Spleen (tissue), 13 donors: ENCODE measurements at places on chromosomes 7 and 10. TPM values are rescaled to one million over a fixed set of nuclear protein-coding genes. Genes with fewer than 3 reads are reported as not detected.

The ALOX5 gene
- total RNA-seq, result 87.2 TPM

The PARG gene
- total RNA-seq, result 35.2 TPM

The ODAD2 gene
- 0.32 TPM for total RNA-seq

The MPP7 gene
- total RNA-seq, result 5.1 TPM

The AEBP1 gene
- total RNA-seq, result 73.2 TPM

The AMPH gene
- 1.0 TPM for total RNA-seq

The UBN2 gene
- total RNA-seq, result 23.4 TPM

The NKX2-3 gene
- total RNA-seq, result 47.4 TPM

The GALNT17 gene
- total RNA-seq, result 10.8 TPM

The PI4K2A gene
- 19.1 TPM for total RNA-seq

The FZD1 gene
- total RNA-seq, result 7.3 TPM

The OR13A1 gene
- total RNA-seq, result not detected

The MYH16 gene
- not detected for total RNA-seq

The CPXM2 gene
- total RNA-seq, result 24.2 TPM

The NEUROG3 gene
- total RNA-seq, result not detected

The HMX2 gene
- total RNA-seq, result not detected

The SFMBT2 gene
- total RNA-seq, result 38.8 TPM

The INA gene
- total RNA-seq, result not detected

The C7orf25 gene
- total RNA-seq, result 6.0 TPM

The C10orf67 gene
- total RNA-seq, result not detected

The ANKRD30A gene
- not detected for total RNA-seq

The PNPLA8 gene
- total RNA-seq, result 29.3 TPM

The FRMPD2 gene
- total RNA-seq, result not detected

The TMEM213 gene
- not detected for total RNA-seq

The LLCFC1 gene
- not detected for total RNA-seq

The TDRD1 gene
- 3.9 TPM for total RNA-seq

The DHX32 gene
- 20.9 TPM for total RNA-seq

The CDH23 gene
- 14.2 TPM for total RNA-seq

The CUL1 gene
- total RNA-seq, result 52.4 TPM

The SPDYE2B gene
- not detected for total RNA-seq

The FAM25C gene
- total RNA-seq, result not detected

The GAD2 gene
- not detected for total RNA-seq

The C10orf105 gene
- total RNA-seq, result 1.4 TPM

The ARHGAP22 gene
- total RNA-seq, result 3.7 TPM

The PPA1 gene
- 75.5 TPM for total RNA-seq

The FKBP6 gene
- not detected for total RNA-seq

The ZNF365 gene
- 0.58 TPM for total RNA-seq

The OR2F2 gene
- total RNA-seq, result not detected
